ENCODE measurements at places on chromosomes 5 and 9. TPM values are rescaled to one million over a fixed set of nuclear protein-coding genes. Genes with fewer than 3 reads are reported as not detected.

The PCDHA8 gene
- 0.13 TPM for total RNA-seq

The LCN9 gene
- not detected for total RNA-seq

DNA sequence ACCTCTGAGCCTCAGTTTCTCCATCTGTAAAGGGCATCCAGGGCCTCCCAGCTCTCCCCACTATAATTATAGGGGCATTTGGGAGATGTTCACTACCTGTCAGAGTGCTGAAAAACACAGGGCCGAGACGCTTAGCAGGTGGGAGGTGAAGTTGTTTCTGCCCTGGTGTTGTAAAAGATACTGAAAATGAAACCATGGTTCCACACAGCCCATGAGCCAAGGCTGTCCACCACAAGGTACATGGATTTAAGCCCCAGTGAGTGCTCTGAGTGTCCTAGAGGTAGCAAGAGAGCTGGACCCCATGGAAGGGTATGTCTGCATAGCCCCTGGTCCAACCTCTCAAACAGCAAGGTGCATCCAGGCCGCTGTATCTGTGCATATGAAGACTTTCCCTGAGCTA lies 137.5 kb downstream of the C5orf15 start:
- DNase-seq: no peak

The AQP7 gene
- not detected for total RNA-seq

- DNase-seq: no peak
Observed at GRCh38 chr9:124830593-124830992, 22.7 kb upstream of the WDR38 start.

GRCh38 chr5:39140558-39141168 lies 66.5 kb upstream of the RICTOR start:
- DNase-seq: no peak

GRCh38 chr5:172412724-172413286 lies 41.5 kb downstream of the SH3PXD2B start:
- DNase-seq: peak; percentile 96

GRCh38 chr9:21029661-21030060 lies 1.8 kb downstream of the HACD4 start:
- no peak for DNase-seq

The GAPT gene
- total RNA-seq: not detected

GRCh38 chr5:173330338-173331206 lies 2.4 kb upstream of the STC2 start:
- no peak for DNase-seq

- DNase-seq: no peak
Observed at GRCh38 chr5:90402521-90403255, 6.9 kb downstream of the CETN3 start.

DNA sequence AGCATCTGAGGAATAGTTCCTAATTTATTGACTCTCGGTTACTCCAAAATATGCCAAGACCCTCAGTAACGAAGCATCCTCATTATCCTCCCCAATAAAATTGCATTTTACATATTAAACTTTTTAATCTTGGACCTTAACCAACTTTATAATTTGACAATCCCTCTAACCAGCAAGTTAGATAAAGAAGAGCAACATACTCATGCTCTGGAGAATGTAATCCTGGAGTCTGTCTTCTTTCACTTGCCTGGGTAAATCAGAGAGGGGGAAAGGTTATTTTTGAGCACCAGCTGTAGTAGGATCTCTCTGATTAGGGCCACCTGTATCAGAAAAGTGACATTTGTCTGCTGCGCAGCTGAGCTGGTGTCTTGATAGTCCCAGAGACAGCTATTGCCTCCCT lies 59.8 kb downstream of the NDFIP1 start:
- no peak for DNase-seq

GRCh38 chr5:54831233-54831632 lies 154.2 kb downstream of the ESM1 start:
- no peak for DNase-seq

DNA sequence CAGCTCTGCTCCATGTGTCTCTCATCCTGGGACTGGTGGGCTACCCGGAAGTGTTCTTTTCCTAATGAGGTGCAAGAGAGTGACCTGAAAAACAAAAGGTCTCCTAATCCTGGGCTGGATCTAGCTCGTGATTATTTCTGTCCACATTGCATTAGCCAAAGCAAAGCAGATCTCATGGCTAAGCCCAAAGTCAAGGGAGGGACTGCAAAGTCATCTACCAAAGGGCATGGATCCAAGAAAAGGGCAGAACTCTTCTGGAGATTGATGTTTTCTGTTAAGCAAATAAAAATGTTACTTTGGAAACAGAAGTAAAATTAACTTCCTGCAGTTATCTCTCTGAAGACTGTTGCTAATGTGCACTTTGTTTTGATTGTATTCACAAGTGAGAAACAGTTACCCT lies 225.2 kb downstream of the CFAP90 start:
- no peak for DNase-seq

GRCh38 chr5:55982957-55983381 lies 11.8 kb downstream of the IL6ST start:
- DNase-seq: no peak

DNA sequence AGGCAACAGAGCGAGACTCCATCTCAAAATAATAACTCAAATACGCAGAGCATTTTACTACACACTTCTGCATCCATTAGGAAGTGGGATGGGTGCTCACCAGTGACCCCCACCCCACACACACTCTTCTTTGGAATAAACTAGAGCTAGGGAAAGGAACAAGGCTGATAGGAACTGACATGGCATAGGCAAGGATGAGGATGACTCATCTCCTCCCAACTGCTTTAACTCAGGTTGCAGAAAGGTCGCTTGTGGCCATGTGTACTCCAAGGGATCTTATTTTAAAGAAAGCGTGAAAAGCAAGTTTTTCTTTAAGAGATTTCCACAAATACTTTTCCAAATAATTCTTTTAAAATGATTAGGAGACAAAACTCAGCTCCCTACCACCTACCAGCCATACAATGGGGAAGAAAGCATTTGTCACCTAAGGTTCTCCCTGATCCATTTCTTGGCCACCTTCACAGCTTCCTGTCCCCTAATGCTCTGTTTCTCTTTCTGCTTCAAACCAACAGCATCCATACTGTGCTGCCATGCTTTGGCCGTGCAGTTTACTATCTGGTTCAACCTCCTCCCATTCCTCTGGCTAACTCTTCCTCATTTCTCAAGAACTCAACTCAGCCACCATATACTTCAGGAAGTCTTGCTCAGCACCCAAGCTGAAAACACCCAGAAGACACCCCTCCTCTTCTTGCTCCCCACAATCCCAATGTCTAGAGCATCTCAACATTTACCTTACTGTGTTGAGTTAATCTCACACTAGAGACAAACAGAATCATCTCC lies 211.9 kb downstream of the ACTL7B start:
- no peak for DNase-seq

The OR1Q1 gene
- total RNA-seq: not detected

GRCh38 chr5:68770551-68770950 lies 323.3 kb upstream of the SLC30A5 start:
- DNase-seq: no peak

- DNase-seq: no peak
Observed at GRCh38 chr5:96302174-96302738, 130.8 kb downstream of the PCSK1 start.

The MAP1B gene
- 195 TPM for total RNA-seq

The EMB gene
- not detected for total RNA-seq

The TLX3 gene
- not detected for total RNA-seq

DNA sequence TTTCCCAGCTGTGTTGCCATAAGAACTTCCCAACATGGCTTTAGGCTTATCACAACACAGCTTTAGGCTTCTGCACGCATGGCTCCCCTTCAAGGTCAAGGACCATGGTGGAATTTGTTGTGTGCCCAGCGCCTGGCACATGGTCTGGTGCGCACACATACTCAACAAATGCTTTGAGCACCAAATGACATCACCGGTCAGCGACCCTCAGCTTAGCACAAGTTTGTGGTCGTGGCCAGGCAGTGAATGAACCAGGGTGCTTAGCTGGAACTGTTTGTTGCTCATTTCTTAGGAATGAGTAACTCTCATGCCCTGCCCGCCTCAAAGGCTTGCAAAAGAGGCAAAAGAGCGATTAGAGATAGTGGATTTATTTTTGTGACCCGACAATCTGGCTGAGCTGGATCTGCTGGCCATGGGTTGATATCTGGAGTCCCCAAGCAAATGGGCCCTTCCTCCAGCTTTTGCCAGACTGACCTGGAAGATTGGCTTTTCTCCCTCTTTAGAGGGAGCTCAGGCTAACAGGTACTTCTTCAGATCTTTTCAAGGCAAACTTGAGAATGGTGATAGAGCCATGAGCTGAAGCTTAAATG lies 58.9 kb downstream of the DAP start:
- DNase-seq: peak; percentile 95

DNA sequence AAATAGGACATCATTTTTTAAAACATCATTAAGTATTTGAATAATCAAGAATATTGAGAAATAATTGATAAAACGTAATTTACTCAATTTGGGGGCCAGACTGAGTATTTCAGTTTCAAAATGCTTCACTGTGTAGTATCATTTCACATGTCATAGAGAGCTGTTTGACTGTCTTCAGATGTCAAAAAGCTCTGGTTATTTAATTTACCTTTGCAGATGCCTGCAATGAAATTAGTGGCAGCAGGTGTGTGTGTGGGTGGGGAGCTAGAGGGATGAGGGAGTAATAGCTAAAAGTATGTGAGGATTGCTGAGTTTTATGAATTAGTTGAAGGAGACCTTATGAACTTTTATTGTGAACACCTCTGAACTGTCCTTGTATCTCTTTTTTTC lies 567.2 kb upstream of the MEF2C start:
- no peak for DNase-seq

The MYMK gene
- total RNA-seq: not detected

The IFNA13 gene
- not detected for total RNA-seq

DNA sequence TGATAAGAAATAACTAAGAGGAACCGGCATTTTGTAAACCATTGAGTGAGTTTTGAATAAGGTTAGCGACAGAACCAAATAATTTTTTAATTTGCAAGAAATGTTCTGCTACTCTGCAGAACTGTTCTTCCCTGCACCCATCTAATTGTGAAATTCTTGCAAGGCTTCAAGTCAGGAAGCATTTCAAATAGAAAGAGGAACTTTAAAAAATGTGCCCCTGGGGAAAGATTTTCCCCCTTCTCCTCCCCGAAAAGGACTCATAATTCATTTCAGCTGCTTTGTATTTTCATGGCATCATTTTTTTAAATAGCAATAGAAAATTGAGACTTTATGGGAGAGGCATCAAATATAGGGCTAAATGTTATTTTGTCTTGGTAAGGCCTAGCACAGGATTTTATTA lies 180.9 kb upstream of the ANKRD55 start:
- DNase-seq: no peak

The PDCD1LG2 gene
- 8.8 TPM for total RNA-seq

The UHRF2 gene
- total RNA-seq: 20.9 TPM

GRCh38 chr5:146956217-146956616 lies 77.7 kb upstream of the PPP2R2B start:
- DNase-seq: no peak

The PCDHA11 gene
- total RNA-seq: not detected

DNA sequence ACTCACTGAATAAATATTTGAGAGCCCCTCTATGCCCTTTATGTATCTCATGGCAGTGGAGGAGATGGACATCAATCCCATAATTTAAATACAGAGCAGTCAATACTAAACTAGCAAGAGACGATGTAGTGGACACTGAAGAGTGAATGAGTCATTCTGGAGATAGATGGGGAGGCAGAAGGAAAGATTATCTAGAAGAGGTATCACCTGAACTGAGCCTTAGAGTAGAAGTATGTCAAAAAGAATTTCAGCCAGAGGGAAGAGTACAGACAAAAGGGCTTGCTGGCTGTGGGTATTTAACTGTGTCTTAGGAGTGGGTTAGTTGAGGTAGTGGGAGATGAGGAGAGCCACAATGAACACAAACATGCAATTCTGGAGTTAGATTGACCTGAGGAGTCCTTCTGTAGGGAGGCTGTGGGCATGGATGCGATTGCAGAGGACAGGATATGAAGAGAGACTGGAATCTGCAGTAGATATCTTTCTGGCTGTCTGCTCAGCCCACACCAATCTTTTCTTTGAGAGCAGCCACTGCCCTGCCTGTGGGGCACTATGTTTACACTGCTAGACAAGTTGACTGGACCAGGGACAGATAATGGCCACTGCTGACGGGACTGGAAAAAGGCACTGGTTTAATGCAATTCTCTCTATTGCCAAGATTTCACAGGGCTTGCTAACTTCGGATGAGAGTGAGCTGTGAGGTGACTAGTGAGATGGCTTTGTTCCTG lies 63.9 kb upstream of the NR5A1 start:
- no peak for DNase-seq

GRCh38 chr5:174300941-174301761 lies 255.6 kb downstream of the NSG2 start:
- DNase-seq: no peak

The IL4 gene
- not detected for total RNA-seq

- DNase-seq: no peak
Observed at GRCh38 chr5:165304193-165304827, 1798.9 kb downstream of the MAT2B start.

DNA sequence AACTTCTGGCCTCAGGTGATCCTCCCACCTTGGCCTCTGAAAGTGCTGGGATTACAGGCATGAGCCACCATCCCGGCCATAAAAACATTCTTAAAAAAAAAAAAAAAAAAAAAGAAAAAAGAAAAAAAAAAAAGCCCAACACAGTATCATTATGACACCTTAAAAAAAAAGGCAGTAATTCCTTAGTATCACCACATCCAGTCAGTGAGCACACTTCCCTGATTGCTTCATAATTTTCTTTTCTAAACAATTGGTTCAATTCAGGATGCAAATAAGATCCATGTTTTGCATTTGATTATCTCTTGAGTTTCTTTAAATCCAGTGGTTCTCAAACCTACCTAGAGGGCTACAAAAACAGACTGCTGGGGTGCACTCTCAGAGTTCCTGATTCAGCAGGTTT lies 182.5 kb downstream of the CDK5RAP2 start:
- no peak for DNase-seq

GRCh38 chr5:65858316-65858715 lies 68.1 kb upstream of the ERBIN start:
- DNase-seq: no peak

DNA sequence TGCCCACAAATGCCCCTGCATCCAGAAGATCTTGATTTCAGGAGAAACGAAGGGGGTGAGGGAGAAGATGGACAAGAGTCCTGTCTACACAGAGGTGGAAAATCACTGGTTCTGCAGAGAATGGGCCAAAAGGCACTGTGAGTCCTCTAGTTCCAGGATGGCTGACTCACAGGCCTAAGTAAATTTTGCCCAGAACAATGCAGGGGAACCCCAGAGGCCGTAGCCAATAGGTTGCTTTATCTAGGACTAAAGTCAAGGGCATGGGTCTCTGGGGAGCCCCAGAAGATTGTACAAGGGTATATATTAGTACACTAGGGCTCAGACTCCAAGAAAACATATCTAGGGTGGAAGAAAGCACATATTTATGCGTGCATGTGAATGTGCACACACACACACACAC lies 98.0 kb downstream of the SLIT3 start:
- peak; percentile 60 for DNase-seq

DNA sequence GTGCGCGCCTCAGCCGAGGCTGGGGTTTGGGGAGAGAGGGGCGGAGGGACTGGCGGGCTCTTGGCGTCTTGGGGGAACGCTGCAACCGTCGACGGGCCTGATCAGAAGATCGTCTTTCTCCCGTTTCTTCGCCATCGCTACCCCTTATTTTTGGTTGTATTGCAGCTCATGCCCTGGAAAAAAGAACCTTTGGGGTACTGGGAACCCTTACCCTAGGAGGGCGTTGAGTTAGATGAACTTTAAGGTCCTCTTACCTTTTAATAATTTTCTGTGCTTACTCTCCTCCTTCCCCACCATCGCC lies 719 bp downstream of the PAIP2 start:
- no peak for DNase-seq
